ENCODE measurements at places on chromosomes 16 and 17.

GRCh38 chr17:40354221-40355122, 10.1 kb downstream of the GJD3 start:
- no peak for DNase-seq

- no peak for DNase-seq
Measured at GRCh38 chr17:32586666-32587065, 99.9 kb downstream of the CDK5R1 start.

GRCh38 chr17:38592487-38592886, 13.3 kb downstream of the SRCIN1 start:
- no peak for DNase-seq

GRCh38 chr17:37447641-37448040, 41.0 kb downstream of the TADA2A start:
- DNase-seq = no peak

DNA sequence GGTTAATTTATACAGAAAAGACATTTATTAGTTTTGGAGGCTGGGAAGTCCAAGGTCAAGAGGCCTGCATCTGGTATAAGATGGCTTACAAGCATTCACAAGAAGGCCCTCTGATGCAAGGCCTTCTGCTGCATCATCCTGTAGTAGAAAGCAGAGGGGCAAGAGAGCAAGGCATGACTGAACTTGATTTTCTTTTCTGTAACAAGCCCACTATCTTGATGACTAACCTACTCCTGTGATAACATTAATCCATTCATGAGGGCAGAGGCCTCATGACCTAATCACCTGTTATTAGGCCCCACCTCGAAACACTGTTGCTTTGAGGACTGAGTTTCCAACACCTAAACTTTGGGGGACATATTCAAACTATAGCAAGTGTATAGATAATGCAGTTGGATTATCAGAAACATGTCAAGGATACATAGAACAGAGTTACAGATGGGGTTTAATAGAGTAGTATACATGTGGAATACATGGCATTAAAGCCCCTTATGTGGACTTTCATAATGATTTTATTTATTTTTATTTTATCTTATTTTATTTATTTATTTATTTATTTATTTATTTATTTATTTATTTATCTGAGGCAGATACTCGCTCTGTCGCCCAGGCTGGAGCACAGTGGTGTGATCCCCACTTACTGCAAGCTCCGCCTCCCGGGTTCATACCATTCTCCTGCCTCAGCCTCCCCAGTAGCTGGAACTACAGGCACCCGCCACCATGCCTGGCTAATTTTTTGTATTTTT, 88.2 kb downstream of the CHD9 start:
- no peak for DNase-seq

DNA sequence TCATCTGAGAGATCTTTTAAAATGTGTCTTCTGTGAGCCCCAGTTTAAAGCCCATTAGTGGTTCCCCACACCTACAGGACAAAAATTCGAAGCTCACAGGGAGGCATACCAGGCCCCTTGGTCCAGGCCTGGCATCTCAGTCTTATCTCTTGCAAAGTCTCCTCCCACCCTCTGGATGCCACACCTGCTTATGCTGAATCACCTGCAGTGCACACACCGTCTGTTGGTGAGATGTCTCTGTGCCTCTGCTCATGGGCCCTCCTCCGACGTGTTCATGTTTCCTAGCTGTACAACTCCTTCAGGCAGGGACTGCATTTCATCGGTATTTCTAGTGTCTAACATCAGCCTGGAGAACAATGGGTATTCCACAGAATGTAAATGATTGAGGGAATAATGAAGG, 41.6 kb downstream of the RNF157 start:
- DNase-seq = no peak

GRCh38 chr16:71846431-71846830, 655 bp downstream of the ATXN1L start:
- no peak for DNase-seq

GRCh38 chr17:17999364-18000029, 26.8 kb downstream of the DRC3 start:
- DNase-seq = no peak

DNA sequence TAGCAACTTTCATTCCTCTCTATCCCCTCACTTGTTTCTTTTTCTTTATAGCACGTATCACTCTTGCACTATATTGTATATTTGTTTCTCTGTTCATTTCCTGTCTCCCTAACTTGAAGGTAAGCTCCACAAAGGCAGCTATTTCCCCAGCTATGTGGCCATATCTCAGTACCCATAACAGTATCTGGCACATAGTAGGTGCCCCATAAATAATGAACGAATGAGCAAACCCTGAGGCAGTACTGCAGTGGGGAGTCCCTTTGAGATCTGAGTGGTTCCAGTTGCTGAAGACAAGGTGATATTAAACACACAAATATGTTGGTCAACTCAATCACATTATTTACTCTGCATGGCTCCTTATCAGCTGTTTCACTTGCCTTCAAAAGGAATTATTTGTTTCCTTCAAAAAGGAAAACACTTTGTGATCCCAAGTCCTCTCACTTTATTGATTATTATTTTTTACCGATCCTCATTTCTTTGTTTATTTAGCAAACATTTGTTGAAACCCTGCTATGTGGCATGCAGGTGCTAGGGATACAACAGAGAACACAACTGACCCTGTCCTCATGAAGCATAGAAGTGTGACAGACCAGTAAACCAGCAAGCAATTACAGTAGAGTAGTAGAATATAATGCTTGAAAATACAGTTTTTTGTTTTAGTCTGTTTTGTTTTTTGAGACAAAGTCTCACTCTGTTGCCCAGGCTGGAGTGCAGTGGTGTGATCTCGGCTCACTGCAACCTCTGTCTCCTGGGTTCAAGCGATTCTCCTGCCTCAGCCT, 5.7 kb upstream of the ADAP2 start:
- DNase-seq = no peak

- DNase-seq = no peak
Measured at GRCh38 chr16:22091721-22092120, 620 bp upstream of the VWA3A start.

GRCh38 chr16:3497771-3498170, 2.5 kb upstream of the C16orf90 start:
- no peak for DNase-seq

DNA sequence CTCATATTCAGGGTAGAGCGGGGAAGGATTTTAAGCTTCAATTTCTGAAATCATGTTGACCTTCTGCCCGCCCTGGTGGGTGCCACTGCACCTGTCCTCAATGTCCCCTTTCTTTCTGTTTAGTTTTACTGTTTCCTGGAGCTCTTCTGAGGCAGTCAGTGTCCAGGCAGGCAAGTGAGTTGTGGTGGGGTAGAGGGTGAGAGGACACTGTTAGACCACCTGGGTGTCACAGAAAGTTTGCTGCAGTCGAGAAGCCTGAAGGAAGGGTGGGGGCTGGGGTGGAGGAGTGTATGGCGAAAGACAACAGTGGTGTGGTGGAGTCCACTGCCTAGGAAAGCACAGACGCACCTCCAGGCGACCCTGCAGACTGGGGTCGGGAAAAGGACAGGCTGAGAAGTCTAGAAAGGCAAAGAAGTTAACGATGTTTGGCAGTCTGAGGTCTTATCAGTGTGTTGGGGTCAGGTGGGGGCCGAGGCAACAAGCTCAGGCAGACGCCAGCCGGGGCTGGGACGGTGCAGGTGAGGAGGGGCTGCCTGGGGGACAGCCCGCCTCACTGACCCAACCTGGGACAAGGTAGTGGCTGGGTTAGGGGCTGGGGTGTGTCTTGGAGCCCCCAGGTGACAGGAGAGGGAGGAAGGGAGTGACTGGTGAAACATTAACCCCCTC, 23.3 kb upstream of the HOXB13 start:
- DNase-seq = no peak

GRCh38 chr17:68777243-68777855, 176.2 kb upstream of the FAM20A start:
- DNase-seq = peak; percentile 89

- DNase-seq = no peak
Measured at GRCh38 chr17:38872027-38872511, 2.2 kb downstream of the LASP1 start.

DNA sequence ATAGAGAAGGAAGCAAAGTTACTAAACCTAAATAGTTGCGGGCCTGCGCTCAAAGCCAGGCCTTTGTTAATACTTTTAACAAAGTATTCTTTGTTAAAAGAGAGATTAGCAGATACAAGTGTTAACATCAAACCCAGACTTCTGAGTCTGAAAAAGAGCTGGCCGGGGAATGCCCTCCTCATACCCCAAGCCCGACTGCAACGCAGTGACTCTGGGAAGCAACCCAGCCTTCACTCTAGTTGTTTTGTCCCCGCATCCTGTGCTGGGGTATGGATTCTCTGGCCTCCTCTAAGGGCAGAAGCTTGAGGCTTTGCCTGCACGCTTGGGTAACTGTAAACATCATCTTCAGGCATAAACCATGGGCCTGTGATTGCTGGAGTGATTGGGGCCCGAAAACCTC, 48.3 kb downstream of the ADCY7 start:
- DNase-seq = no peak

GRCh38 chr17:78766225-78766624, 15.8 kb downstream of the CYTH1 start:
- DNase-seq = no peak

DNA sequence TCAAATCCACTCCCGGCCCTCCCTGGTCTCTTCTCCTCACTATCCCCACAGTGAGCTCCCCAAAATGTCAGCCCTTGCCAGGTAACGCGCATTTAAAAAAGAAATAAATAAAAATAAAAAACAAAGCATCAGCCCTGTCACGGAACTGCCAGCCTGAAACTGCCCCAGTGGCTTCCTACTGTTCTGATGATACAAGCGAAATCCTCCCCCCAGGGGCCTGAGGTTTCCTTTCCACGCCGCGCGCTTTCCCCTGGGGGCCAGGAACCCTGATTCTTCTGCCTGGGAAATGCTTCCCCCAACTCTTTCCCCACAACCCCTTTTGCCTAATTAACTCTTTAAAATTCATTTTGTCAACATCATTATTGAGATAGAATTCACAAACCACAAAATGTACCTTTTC, 12.2 kb upstream of the RPH3AL start:
- no peak for DNase-seq

- no peak for DNase-seq
Measured at GRCh38 chr17:17965152-17965721, 7.0 kb downstream of the TOM1L2 start.

- no peak for DNase-seq
Measured at GRCh38 chr17:75900691-75901533, 3.8 kb downstream of the MRPL38 start.

DNA sequence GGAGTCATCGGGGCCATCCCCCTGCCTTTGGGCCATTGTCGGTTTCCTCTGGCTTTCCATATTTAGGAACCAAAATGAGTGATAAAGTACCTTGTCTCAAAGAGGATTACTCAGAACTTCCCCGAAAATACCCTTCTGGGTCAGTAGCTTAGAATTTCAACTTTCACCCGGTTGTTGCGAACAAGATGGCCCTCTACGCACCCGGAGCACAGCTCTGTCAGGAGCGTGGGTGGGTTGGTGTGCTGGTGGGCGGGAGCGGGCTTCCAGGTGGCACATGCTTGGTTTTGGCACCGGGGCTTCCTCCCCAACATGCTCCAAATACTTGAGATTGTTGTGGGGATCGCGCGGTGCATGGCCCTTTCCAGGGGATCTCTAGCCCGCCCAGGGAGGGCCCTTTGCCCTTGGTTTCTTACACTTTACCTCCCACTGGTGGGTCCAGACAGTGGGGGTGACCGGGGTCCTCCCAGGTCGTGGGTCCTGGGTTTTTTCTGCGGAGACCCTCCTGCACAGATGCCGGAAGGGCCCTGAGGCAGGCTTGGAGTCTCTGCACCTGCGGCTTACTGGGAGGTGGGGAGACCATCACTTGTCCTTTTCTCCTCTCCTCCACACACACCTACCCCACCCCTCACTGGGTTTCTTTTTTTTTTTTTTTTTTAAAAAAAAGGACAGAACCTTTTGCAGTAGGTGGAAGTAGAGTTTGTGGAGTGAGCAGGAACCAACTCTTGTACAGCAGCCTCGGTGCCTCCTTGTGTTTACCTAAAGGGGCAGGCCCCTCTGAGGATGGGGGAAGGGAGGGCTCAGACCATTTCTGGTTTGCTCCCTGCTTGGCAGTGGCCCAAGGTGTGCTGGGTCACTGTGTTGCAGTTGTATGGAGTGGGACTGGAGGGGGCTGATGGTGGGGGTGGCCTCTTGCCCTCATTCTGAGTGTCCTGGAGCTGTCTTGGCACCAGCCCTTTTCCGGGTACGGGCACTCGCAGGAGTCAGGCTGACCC, 142.1 kb downstream of the SEC14L1 start:
- no peak for DNase-seq

DNA sequence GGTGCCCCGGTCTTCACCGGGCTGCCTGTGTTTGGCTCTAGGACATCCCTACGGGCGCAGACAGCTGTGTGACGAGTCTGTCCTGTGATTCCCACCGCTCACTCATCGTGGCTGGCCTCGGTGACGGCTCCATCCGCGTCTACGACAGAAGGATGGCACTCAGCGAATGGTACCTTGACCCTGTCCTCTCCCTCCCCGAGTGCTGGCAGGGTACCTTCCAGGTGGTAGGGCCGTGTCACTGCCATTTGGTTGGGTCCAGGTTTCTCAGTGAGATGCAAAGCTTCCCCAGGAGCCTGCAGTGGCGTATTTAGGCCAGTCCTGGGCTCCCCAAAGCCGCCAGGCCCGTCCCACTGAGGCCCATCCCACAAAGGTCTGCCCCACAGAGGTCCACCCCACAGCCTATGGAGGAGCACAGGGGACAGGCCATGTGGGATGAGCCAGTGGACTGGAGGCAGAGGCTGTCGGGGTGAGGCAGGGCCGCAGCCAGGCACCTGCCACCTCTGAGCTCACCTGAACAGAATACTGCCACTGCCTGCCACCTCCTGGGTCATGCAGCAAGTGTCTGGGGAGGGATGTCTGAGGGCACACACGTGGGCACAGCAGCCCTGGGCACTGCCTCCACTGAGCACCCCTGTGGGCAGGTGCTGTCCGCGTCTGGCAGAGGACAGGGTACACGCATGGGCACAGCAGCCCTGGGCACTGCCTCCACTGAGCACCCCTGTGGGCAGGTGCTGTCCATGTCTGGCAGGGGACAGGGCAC, 31.4 kb upstream of the CHMP6 start:
- DNase-seq = no peak

DNA sequence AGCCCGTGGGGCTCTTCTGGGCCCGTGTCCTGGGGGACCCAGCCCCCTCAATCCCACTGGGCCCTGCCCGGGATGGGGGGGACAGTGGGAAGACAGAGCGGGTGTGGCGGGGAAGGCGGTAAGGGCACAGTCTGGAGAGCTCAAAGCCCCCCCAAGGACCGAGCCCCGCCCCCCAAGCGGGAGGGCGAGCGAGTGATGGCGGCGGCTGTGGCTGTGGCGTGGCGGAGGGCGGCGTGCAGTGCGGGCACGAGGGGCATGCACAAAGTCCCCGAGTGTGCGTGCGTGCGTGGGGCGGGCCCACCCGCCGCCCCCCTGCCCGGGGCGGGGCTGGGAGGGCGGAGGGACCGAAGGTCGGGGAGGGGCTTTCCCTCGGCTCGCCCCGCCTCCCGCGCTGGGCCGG, 3.6 kb upstream of the WDR24 start:
- DNase-seq = no peak

DNA sequence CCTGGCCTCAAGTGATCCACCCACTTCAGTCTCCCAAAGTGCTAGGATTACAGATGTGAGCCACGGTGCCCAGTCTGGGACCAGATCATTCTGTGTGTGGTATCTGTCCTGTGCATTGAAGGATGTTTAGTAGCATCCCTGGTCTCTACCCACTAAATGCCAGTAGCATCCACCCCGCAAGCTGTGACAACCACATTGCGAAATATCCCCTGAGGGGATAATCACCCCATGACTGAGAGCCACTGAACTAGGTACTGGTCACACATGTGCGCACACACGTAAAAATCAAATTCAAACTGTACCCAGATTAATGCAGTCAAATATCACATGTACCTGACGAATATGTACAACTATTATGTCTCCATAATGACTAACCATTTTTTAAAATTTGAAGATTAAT, 35.8 kb downstream of the TEKT5 start:
- DNase-seq = no peak
